ENCODE measurements at places on chromosomes 5 and 9. TPM values are rescaled to one million over a fixed set of nuclear protein-coding genes. Genes with fewer than 3 reads are reported as not detected.

The TRIP13 gene
- total RNA-seq, result 5.6 TPM

The SUSD3 gene
- total RNA-seq, result 1.3 TPM

The PRDM9 gene
- not detected for total RNA-seq

The CMYA5 gene
- total RNA-seq, result 11.2 TPM

The FAM163B gene
- not detected for total RNA-seq

The FBP2 gene
- total RNA-seq, result not detected

The PCDHB3 gene
- 0.29 TPM for total RNA-seq

The DOCK8 gene
- total RNA-seq, result 0.44 TPM

The C5orf58 gene
- total RNA-seq, result not detected

The UNC5A gene
- not detected for total RNA-seq

The TLX3 gene
- total RNA-seq, result not detected

The LCN1 gene
- not detected for total RNA-seq

The CAMLG gene
- 46.4 TPM for total RNA-seq

The CNTNAP3B gene
- total RNA-seq, result 1.2 TPM

The RLN1 gene
- total RNA-seq, result 0.29 TPM

The TAS2R1 gene
- not detected for total RNA-seq

The PCDHB4 gene
- 0.17 TPM for total RNA-seq

The SGCD gene
- 22.0 TPM for total RNA-seq

The C1QTNF2 gene
- 3.2 TPM for total RNA-seq

The FABP6 gene
- total RNA-seq, result not detected

The QSOX2 gene
- total RNA-seq, result 12.2 TPM

The MLANA gene
- not detected for total RNA-seq

The PCDHB10 gene
- 0.66 TPM for total RNA-seq

The DAB2IP gene
- 22.2 TPM for total RNA-seq

The PCSK1 gene
- total RNA-seq, result 0.15 TPM

The TRPM3 gene
- total RNA-seq, result under 0.01 TPM

The LIX1 gene
- not detected for total RNA-seq

The GRIN3A gene
- not detected for total RNA-seq
